ENCODE measurements at places on chromosomes 1 and 21.

DNA sequence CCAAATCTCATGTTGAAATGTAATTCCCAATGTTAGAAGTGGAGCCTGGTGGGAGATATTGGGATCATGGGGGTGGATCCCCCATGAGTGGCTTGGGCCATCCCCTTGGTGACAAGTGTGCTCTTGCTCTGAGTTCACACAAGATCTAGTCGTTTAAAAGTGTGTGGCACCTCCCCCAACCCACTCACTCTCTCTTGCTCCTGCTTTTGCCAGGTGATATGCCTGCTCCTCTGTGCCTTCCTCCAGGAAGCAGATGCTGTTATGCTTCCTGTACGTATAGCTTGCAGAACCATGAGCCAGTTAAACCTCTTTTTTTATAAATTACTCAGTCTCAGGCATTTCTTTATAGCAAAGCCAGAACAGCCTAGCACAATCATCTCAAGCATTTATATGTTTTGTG, 23.0 kb upstream of the HSPA13 start:
- DNase-seq = no peak

DNA sequence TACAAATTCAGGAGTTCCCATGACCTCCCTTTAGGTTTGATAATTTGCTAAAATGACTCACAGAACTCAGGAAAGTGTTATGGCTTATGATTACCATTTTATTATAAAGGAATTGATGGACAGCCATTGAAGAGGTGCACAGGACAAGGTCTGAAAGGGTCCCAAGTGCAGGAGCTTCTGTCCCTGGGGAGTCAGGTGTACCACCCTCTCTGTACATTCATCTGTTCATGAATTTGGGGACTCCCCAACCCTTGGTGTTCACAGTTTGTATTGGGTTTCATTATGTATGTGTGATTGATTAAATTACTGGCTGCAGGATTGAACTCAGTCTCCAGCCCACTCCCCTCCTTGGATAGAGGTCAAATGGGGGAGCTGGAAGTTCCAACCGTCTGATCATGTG, 10.8 kb upstream of the IL10RB start:
- no peak for DNase-seq

- no peak for DNase-seq
Observed at GRCh38 chr21:44732263-44732662, 20.9 kb upstream of the TSPEAR start.

DNA sequence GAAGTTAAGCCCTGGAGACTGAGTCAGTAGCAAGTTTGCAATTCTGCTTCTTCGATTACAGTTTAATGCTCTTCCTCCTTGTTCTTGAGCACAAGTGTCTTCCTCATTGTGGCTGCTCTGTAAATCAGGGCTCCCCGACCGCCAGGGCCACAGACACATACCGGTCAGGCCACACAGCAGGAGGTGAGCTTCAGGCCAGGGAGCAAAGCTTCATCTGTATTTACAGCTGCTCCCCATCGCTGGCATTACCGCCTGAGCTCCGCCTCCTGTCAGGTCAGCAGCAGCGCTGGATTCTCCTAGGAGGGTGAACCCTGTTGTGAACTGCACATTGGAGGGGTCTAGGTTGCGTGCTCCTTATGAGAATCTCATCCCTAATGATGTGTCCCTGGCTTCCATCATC, 1.7 kb upstream of the TRAPPC10 start:
- DNase-seq = no peak

DNA sequence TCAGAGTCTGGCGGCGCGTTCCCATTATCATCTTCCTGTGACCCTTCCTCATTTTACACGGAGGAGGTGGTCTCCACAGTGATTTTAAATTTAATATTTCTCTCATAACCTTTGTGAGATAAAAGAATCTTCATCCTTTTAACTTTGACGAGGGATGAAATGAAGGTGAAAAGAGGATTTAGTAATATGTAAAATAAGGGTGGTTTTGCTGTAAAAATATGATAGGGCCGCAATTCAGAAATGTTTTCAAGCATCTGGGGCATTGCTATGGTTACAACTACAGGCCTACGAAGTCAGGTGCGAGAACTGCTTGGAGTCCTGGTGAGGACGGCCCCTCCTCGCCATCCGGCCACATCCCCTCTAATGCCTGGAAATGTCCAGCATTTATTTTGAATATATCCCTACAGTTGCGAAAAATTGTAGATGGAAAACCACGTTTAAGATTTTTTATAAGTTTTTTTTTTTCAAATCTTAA, 422 bp upstream of the RSBN1 start:
- no peak for DNase-seq

DNA sequence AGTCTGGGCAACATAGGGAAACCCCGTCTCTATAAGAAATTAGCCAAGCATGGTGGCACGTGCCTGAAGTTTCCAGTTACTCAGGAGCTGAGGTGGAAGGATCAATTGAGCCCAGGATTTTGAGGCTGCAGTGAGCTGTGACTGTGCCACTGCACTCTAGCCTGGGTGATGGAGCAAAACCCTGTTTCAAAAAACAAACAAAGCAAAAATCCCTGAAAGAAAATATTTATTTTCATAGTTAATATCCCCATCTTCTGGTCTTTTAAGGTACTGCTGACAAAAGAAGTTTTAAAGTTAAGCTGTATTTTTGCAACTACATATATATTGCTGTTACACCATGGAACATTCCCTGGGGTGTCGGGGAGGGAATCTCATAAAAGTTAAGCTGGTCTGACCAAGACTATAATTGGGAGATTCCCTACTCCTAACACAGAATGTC, 26.0 kb downstream of the VAMP4 start:
- DNase-seq = no peak

DNA sequence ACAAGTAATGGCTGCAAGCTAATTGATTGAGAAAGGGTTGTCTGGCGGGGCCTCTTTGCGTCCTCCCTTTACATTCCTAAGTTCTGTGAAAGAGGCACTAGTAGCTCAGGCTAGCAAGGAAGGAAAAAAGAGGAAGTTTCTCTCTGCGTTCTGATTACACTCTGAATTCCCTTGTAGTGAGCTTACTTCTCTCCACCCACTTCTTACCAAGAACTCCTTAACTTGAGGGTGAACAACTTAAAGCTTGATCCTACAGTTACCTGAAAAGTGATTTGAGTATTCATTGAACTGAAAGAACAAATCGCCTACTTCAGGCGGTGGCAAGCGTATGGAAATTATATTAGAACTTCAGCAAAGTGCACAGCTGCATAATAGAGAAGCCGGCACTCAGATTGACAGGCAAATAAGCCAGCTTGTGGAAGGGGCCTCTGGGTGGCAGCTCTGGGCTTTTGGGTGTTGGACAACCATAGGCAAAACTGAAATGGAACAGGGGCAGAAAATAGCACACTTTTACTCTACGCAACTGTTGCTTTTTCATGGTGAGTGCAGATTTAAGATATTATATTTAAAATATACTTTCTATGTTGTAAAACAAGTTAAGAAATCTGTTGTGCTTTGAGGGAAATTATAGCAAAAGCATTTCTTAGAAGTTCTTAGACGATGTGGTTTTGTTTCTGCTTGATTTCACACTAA, 464.5 kb downstream of the USP25 start:
- DNase-seq = peak; percentile 69

DNA sequence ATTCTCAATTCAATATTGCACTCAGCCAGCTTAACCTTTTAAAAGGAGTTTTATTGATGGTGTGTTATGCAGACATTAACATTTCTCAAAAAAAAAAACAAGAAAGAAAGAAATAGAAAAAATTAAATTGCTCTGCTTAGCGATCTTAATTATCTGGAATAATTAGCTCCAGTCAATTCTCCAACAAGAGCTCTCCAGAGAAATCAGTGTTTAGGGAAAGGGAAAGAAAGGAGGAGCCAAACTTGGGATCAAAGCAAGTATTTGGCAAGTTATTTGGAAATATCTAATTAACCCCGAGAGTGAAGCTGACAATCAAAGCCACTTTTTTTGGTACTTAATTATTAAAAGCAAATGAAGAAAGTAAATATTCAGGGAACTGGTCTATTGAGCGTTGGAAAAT, 60.7 kb upstream of the CAMK1G start:
- DNase-seq = no peak

DNA sequence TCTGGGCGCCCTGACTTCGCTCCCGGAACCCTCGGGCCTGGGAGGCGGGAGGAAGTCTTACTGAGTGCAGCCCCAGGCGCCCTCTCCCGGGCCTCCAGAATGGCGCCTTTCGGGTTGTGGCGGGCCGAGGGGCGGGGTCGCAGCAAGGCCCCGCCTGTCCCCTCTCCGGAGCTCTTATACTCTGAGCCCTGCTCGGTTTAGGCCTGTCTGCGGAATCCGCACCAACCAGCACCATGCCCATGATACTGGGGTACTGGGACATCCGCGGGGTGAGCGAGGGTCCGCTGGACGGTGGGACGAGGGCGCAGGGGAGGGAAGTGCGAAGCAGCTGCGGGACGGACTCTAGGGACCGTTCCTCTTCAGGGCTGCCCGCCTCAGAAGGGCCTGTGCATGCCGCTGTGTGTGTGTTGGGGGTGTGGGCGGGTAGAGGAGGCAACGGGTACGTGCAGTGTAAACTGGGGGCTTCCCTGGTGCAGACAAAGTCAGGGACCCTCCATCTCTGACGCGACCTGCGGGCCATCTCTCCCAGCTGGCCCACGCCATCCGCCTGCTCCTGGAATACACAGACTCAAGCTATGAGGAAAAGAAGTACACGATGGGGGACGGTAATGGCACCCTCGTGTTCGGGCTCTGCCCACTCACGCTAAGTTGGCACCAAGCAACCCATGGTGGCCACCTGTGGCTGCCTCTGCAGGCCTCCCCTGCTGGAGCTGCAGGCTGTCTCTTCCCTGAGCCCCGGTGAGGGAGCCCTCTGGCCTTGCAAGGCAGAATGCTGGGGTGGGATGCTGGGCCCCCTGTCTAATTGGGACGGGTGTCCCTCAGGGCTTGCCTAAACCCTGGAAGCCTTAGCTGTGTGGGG, at the start of gene GSTM1:
GSTM1 (plus strand) TSS at position 177 of the 859 bp plus-strand sequence; CDS start at position 234, 57 bp downstream.
- peak; percentile 81 for DNase-seq

DNA sequence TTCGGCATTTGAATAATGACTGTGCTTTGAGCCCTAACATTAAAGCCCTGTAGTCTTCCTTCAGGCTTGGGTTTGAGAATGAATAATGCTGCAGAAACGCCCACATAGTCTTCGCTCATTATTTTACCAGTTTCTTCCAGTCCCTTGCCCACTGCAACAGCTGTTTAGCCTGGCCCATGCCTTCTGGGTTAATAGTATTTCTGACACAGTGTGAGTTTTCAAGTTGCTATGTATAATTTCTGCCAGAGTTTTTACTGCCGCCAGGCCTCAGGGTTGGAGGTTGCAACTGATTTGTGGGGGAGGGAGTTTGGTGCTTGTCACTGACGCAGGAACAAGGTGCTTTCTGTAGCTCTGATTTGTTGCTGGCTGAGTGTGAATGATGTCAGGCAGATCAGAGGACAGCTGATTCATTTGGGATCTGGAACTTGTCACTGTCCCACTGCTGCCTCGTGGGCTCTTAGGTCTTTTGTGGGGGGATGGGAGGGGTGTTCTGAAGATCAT, 109.8 kb downstream of the MAST2 start:
- no peak for DNase-seq

GRCh38 chr1:167447521-167448136, 70.7 kb downstream of the CD247 start:
- no peak for DNase-seq

DNA sequence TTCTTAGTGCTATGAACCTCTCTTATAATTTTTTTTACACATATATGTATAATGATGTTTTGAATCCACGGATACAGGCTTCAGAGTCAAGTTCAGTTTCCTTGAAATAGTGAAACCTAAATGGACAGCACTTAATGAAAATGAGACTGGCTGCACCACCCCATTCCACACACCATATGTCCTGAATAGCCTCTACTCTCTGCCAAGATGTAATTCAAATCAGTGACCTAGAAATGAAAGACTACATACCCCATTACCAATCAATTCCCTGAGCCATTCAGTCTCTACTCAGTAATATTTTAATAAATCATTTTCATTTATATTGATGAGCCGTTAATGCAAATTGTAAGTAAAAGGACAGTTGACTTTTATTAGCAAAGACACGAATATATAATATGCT, 614.9 kb upstream of the TMPRSS15 start:
- DNase-seq = no peak

- no peak for DNase-seq
Observed at GRCh38 chr1:30213936-30214335, 509.4 kb downstream of the MATN1 start.

DNA sequence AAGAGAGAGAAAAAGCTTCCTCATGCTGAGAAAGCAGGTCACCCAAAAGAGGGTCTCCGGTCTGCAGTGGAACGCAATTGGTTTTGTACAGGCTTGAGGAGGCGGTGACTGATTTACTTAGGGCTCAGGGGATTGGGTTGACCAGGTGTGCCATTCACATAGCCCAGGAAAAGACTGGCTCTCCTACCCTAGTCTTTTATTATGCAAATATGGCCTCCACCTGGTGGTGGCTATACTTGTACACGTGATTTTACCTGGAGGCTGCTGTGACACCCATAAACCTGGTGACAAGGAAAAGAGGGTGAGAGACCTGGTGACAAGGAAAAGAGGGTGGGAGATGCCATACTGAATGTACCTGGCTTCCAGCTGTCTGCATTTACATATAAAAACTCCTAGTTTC, 49.9 kb downstream of the DNTTIP2 start:
- no peak for DNase-seq

GRCh38 chr21:39007532-39007931, 175.7 kb downstream of the PSMG1 start:
- no peak for DNase-seq

DNA sequence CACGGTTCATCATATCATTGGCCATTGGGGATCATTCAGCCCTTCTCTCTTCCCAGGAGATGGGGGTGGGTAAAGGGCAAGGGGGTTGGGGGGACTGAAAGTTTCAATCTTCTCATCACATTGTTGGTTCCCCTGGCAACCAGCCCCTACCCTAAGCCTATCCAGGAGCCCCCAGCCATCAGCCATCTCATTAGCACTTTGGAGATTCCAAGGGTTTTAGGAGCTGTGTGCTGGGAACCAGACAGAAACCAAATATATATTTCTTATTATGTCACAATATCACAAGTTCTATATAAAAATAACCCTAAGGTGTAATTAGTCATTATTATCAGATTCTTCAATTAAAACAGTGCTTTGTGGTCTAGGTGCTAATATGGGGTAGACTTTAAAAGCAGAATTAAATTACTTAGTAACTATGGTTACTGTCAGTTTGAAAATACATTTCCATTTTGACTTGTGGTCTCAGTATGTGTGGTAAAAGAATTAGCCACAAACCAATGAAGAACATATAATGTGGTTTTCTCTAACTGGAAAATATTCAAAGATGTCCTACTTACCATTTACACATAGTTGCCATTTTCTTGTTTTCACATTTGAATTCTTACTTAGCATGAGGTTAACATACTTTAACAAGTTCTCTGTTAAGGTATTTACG, 28.1 kb downstream of the IL23R start:
- no peak for DNase-seq

- no peak for DNase-seq
Observed at GRCh38 chr1:110777228-110777627, 95.7 kb upstream of the CD53 start.

Measured in nucleus accumbens (tissue), 56 donors.